Stimulated activated CD8-positive, alpha-beta memory T cell treated with anti-CD3 and anti-CD28 coated beads, Interleukin-15, amount 100 ng/mL, for 1 hour (primary cell): ENCODE measurements at places on chromosomes 4 and X.

- DNase-seq, result no peak
Observed at GRCh38 chr4:7655511-7656243, 220.9 kb upstream of the PSAPL1 start.

GRCh38 chr4:7739918-7740865 lies 199.5 kb downstream of the AFAP1 start:
- DNase-seq, result no peak

DNA sequence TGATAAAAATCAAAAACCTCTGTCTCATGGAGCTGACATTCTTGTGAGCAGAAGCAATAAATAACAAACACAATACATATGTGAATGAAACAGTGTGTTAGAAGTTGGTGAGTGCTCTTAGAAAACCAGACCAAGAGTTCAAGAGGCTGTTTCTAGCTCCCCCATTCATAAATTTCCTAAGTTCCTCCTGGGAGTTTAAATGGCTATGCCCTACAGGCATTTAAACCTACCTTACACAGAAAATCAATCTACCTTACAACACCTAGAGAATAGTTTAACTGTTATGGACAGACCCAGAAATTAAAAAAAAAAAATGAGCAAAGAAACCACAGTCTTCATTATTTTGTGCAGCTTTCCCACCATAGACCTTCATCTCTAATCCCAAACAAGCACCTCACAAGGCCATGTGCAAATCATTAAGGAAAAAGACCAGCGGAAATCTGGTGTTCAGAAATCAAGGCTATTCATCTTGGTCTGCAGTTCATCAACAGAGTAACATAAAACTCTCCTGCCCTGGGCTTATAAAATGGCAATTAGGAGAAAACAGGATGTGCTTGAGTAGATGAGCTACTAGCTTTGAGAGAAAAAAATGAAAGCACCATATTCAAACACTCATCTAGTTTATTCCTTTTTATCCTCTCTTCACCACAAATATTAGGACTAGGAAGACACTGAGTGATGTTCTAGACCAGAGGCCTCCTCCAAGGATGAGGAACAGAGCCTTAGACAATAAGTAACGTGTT lies 147.2 kb downstream of the SHROOM3 start:
- DNase-seq, result no peak

GRCh38 chr4:138540056-138540800 lies 298.1 kb upstream of the SLC7A11 start:
- DNase-seq, result no peak

DNA sequence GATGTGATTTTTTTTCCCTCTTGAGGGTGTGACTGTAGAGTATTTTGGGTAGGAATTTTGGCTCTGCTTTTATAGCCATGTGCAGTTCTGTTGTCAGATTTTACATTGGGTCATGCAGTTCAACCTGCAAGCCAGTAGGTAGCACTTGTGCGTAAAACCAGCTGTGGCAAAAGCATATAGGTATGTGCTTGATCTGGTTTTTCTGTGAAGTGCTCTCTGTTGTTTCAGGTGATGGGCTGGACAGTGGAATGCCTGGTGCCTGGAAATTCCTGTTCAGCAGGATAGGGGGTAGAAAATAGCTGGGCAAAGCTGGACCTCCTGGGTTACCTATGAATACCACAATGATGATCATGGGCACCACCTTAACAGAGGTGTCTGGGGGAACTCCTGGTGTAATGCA lies 584.2 kb upstream of the PCDH10 start:
- no peak for DNase-seq

DNA sequence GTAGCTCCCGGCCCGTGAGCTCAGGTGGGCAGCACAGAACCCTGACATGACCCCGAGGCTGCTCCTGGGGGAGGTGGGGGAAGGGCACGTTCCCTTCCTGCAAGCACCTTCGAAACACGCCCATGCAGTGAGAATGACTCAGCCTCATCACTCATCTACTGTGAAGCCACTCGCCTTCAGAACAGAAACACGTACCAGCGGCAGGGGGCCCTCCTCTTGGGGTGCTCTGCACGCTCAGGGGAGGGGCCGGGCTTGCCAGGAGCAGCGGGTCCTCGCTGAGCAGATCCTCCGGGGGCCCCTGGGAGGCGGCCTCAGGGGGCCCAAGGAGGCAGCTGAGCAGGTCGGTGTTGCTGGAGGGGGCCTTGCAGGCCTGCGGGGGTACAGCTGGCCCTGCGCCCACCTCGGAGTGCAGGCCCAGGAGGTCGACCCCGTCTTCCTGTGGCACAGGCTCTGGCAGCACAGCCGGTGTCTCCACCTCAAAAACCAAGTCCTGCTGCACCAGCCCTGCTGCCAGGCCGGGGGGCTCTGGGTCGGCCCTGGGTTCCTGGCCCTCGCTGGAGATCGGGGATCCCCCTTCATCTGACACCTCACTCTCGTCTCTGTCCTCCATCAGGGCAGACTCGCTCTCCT lies 40.9 kb upstream of the CPLX1 start:
- DNase-seq, result no peak

DNA sequence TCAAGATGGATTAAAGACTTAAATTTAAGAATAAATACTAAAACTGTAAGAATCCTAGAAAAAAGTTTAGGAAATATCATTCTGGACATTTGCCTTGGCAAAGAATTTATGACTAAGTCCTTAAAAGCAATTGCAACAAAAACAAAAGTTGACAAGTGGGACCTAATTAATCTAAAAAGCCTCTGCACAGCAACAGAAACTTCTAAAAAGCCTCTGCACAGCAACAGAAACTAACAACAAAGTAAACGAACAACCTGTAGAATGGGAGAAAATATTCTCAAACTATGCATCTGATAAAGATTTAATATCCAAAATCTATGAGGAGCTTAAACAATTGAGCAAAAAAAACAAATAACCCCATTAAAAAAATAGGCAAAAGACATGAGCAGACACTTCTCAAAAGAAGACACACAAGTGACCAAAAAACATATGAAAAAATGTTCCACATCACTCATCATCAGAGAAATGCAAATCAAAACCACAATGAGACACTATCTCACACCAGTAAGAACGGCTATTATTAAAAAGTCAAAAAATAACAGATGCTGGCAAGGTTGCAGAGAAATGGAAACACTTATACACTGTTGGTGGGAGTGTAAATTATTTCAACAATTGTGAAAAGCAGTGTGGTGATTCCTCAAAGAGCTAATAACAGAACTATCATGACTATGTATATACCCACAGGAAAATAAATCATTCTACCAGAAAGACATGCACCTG lies 5.5 kb upstream of the OPRPN start:
- no peak for DNase-seq

DNA sequence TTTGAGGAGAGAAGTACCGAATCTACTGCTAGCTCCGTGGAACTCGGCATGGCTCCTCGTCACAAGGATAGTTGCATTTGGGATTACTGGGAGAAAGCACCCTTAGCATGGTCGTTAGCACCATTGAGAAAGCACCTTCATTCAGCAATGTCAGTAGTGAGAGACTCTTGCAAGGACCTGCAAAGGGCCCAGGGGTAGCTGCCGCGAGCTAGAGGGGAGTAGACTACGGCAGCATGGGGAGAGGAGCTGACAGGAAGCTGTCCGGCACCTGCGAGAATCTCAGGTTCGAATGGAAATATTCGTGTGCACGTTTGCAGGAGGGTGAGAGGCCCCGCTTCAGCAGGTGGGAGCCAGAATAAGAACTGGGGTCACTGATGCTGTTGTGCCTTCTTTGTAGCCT lies 20.2 kb downstream of the TLR10 start:
- no peak for DNase-seq

GRCh38 chrX:110578270-110578669 lies 217.3 kb downstream of the CHRDL1 start:
- DNase-seq, result no peak

- no peak for DNase-seq
Observed at GRCh38 chr4:113397114-113397701, 347.8 kb downstream of the ANK2 start.

- no peak for DNase-seq
Observed at GRCh38 chr4:159298502-159298901, 195.6 kb downstream of the RAPGEF2 start.

GRCh38 chr4:87118421-87118820 lies 102.0 kb downstream of the KLHL8 start:
- DNase-seq, result no peak

- DNase-seq, result no peak
Observed at GRCh38 chr4:3599951-3600350, 67.7 kb upstream of the LRPAP1 start.

- DNase-seq, result no peak
Observed at GRCh38 chr4:34157547-34157946, 2086.8 kb downstream of the ARAP2 start.

GRCh38 chrX:47637546-47638195 lies 7.9 kb upstream of the CFP start:
- DNase-seq, result no peak

DNA sequence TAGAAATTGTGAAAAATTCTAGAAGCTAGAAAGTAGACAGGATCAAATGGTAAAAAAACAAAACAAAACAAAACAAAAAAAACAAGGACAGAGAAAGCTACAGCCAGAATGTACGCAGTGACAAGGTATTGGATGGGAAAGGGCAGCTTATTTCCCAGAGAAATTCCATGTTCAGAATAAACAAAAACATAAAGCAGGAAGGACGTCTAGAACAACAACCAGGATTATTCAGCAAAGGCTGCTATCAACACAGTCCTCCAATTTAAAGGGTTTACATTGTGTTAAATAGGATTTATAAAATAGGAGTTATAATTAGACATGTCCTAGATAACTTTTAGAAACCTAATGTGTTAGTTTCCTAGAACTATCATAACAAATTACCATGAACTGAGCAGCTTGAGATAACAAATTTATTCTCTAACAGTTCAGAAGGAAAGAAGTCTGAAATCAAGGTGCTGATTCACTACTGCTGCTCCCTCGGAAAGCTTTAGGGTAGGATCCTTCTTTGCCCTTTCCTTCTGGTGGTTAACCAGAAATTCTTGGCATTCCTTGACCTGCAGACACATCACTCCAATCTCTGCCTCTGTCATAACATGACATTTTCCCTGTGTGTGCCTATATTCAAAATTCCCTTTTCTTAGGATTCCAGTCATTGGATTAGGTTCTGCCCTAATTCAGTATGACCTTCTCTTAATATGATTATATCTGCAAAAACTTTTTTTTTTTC lies 175.6 kb downstream of the SNCA start:
- no peak for DNase-seq

GRCh38 chrX:5640071-5640470 lies 588.6 kb downstream of the NLGN4X start:
- DNase-seq, result no peak

- no peak for DNase-seq
Observed at GRCh38 chrX:66030505-66031317, 9.2 kb downstream of the VSIG4 start.

- no peak for DNase-seq
Observed at GRCh38 chrX:130789793-130790192, 113.2 kb downstream of the ENOX2 start.

GRCh38 chrX:133175162-133175561 lies 43.0 kb downstream of the TFDP3 start:
- no peak for DNase-seq

DNA sequence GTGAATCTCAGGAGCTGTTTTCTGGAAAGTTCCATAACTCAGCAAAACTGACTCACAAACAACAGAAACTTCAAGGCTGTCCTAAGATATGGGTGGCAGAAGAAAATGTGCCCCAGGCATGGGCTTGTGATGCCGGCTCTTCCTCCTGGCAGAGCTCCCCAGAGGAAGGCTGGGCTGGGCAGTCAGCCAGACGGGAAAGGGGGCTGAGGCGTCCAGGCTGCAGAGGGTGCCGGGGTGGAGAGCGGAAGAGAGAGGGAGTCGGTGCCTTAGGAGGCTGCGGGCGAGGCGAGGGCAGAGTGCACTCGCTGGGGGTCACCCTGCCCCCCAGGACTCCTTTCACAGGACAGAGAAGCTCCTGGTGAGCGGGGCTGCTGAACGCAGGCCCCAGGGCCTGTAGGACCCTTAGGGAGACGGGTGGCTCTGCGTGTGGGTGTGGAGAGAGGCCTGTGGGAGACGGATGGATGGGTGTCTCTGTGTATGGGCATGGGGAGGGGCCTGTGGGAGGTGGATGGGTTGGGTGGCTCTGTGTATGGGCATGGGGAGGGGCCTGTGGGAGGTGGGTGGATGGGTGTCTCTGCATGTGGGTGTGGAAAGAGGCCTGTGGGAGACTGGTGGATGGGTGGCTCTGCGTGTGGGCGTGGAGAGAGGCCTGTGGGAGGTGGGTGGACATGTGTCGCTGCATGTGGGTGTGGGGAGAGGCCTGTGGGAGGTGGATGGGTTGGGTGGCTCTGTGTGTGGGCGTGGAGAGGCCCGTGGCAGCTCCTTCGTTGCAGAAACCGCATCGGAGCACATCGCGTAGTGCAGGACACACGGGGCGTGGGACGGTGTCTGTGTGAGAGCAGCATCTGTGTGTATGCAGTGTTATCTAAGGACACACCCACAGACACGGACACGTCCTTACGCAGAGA lies 15.9 kb downstream of the PCGF3 start:
- DNase-seq, result no peak

- peak; percentile 4 for DNase-seq
Observed at GRCh38 chrX:118523920-118524319, 28.3 kb downstream of the DOCK11 start.

DNA sequence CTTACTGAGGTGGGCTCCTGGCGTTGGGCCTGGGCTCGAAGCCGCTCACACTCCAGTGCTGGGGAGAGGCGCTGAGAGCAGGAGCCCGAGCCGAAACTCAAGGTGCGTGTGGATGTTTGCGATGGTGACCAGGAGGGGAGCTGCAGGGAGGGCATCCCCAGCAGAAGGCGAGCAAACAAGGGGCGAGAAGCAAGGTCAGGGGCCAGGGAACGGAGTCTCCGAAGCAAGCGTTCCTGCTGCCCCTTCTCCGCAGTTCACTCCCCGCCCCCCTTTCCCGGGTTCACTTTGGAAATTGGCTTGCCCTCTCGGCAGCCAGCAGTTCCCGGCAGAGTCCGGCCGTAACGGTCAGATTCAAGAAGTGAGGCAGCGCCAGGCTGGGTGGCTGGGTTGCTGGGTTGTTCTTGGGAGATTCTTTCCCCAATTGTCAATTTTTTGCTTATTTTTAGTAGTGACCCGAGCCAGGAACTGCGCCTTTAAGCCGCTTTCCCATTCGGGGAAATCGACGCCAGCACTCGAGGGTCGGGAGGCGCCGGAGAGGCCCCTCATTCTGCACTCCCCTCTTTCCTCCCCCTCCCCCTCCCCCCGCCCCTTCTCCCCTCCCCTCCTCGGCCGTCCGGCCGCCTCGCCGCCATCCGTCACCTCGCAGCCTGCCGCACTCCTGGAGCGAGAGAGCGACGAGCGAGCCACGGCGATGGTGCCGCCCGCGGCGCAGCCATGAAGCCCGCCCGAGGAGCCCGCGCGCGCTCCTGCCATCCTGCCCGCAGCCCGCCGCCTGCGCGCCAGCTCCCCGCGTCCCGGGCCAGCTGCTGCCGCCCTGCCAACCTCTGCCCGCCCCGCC lies at the start of gene FRMPD3:
Gene FRMPD3 (plus strand): TSS at position 655 of the 838 bp plus-strand sequence. CDS start 76,937 bp downstream, outside the sequence.
- no peak for DNase-seq

DNA sequence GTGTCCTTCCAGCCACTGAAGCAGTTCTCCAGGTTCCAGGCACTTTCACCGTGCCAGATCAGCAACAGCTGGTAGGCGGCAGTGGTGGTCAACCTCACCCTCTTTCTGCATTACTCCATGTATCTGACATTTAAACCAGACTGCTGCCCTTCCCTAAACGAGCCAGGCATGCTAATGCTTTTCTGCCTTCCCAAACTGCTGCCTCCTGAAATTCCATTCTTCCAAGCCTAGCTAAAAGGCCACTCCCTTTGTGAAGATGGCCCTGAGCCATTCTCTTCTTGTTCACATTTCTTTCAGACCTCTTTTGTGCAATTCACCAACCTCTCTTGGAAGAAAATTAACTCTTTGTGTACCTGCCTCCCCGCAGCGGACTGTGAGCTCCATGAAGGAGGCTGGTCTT lies 73.7 kb downstream of the CHST7 start:
- DNase-seq, result no peak

- DNase-seq, result no peak
Observed at GRCh38 chr4:74536557-74536956, 91.6 kb downstream of the AREG start.

- DNase-seq, result peak; percentile 25
Observed at GRCh38 chr4:186201535-186202230, 10.3 kb downstream of the CYP4V2 start.
